ENCODE measurements at places on chromosomes 6 and 20. TPM values are rescaled to one million over a fixed set of nuclear protein-coding genes. Genes with fewer than 3 reads are reported as not detected.

- no peak for DNase-seq
Measured at GRCh38 chr20:19861147-19861759, 103.2 kb downstream of the RIN2 start.

DNA sequence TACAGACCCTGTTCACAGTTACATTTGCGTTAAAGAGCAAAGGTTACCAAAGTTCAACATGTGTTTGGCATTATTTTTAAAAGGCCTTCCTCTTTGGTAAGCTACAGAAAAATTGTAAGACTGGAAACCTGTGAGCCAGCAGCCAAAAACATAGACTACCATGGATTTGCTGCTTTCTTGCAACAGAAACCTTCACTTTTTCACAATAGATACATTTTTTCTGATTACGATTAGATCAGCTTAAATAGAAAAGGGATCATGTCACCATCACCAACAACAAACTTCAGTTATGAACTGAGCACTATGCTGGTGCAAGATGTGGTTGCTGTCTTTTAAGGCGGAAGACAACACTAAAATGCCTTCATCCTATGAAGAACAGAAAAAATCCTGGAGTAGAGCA, 112.3 kb upstream of the MARCKS start:
- DNase-seq: peak; percentile 23

- peak; percentile 69 for DNase-seq
Measured at GRCh38 chr6:165636402-165637048, 26.5 kb downstream of the PDE10A start.

GRCh38 chr20:31720486-31721407, 1.9 kb downstream of the BCL2L1 start:
- no peak for DNase-seq

DNA sequence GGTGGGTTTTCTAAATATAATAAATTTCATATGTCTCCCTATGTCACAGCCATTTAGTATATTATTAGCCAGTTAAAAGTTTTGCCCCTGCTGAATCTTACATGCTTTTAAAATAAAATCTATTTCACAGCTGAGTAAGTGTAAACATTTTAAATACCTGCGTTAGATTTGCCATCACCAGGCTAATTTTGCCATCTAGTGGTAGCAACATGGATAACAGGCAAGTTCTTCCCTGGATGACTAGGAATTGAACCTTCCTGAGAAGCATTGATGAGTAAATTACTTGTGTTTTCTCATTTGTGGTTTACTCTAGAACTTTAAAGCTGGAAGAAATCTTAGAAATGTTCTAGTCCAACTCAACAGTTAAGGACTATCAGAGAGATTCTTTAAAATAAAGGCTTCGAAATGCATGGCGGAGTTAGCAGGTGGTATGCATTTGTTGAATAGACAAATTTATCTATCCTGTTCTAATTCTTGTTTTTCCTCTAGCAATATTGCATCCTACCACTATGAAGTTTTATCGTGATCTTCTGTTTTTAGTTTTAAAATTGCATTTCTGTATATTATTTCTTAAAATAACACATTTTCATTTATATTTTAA, 2.6 kb downstream of the PRSS35 start:
- DNase-seq: peak; percentile 77

GRCh38 chr6:47663462-47664216, 34.7 kb upstream of the ADGRF4 start:
- DNase-seq: no peak

DNA sequence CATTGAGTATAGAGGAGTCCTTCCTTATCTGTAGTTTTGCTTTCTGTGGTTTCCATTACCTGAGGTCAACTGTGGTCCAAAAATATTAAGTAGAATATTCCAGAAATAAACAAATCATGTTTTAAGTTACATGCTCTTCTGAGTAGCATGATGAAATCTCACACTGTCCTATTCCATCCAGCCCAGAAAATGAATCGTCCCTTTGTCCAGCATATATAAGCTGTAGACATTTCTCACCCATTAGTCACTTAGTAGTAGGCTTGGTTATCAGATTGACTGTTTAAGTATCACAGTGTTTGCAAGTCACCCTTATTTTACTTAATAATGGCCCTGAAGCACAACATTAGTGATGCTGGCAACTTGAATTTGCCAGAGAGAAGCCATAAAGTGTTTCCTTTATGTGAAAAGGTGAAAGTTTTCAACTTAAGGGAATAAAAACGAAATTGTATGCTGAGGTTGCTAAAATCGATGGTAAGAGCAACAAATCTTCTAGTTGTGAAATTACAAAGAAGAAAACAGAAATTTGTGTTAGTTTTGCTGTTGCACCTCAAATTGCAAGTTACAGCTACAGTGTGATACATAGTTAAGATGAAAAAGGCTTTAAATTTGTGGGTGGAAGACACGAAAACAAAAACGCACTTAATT, 198.6 kb upstream of the SIM1 start:
- DNase-seq: no peak

DNA sequence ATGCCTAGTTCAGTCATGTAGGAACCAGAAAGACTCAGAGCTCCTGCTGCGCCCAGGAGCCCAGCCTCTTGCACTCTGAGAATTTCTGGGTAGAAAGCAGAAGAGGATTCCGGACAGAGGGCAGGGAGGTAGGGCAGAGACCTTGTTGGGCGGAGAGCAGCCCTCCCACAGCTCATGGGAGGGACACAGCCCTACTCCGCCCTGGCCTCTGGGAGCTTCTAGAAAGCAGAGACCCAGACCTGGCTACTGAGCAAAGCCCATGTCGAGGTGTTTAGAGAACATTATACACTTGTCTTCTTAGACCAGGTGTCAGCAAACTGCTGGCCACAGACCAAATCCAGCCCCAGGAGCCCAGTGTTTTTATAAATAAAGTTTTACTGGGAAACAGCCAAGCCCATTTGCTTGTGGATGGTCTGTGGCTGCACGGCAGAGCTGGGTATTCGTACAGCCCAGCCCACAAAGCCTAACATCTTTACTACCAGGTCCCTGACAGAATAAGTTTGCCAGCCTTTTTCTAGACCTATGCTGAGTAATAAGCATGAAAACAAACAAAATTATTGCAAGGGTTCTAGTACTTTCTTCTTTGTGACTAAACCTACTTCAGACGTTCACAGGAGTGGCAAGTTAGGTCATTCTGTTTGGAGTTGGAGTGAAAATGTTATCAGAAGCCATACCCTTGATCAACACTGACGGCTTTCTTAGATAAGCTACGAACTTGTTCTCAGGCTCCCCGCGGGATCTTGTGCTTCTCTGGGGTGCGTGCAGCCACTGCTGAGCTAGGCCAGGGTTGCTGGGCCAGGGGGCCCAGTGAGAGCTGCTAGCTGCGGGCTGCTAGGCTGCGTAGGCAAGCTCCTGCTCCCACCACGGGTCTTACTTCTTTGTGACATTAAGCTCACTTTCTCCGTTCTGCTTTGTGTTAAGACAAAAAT, 235.1 kb upstream of the FOXQ1 start:
- no peak for DNase-seq

DNA sequence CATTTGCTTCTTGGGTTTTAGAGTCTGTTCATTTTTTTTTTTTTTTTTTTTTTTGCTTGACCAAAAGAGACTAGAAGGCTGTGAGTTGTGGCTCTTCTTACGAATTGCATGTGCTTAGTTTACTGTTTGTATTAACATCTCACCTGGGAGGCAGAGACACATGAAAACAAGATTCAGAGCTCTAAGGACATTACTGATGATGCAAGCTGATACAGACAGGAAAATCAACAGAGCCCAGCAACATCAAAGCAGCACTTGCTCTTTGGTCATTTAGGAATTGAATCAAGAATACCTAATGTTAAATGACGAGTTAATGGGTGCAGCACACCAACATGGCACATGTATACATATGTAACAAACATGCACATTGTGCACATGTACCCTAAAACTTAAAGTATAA, 55.7 kb upstream of the HS3ST5 start:
- DNase-seq: no peak

DNA sequence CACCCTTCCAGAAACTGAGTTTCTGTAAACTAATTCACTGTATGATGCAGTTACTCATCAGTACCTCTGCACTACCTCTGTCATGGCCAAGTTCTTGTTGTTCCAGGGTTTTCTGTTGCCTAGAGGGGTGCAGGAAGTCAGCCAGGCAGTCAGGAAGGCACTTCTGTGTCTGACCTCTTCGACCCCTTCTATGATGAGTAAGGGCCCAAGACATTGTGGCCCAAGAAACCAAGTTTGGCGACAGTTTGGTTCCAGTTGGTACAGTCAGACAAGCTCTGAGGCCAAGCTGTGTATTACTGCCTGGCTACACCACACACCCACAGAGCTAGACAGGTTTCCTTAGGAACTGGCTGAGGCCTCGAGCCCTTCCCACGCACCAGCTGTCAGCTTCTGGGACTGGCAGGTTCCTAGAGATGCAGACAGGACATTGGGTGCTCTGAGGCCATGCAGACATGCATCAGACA, 41.2 kb downstream of the TRAF3IP2 start:
- DNase-seq: no peak

DNA sequence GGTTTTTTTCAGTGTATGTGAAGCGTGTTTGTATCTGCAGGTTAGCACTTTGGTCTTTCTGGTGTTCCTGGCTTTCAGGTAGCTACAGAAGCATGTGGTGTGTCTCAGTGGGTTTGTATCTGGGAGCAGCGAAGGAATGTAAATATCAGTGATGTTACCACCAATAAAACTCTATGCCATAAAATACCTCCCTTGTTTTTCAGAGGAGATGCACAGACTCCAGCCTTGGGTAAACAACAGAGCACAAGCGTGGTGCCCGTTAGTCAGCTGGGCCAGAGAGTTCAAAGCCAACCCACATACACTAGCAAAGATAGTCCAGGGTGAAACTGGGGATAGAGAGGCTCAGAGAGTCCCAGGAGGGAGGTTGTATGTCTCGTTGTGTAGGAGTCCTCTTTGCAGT, 393.8 kb downstream of the SMOC2 start:
- no peak for DNase-seq

DNA sequence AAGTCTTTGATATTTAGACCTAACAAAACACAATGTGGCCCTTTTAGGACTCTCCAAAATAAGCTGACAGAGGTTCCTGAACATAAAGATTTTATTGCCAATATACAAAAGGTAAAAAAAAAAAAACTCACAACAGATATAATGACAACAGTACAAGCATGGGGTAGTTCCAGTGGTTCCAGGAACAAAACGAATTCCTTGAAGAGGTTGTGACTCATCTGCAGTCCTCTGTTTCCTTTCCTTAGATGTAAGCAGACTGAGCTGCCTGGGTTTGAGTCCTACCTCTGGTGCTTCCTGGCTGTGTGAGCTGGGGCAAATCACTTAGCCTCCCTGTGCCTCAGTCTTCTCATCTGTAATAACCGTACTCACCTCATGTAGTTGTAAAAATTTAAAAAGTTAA, 13.3 kb upstream of the CTAGE9 start:
- DNase-seq: no peak

The CD93 gene
- 46.7 TPM for total RNA-seq

The SUMO4 gene
- total RNA-seq: 17.3 TPM

The HTR1E gene
- total RNA-seq: 1.9 TPM

The TSPO2 gene
- not detected for total RNA-seq
